Body of pancreas (tissue), 4 donors: ENCODE measurements at places on chromosomes 1 and 21.

DNA sequence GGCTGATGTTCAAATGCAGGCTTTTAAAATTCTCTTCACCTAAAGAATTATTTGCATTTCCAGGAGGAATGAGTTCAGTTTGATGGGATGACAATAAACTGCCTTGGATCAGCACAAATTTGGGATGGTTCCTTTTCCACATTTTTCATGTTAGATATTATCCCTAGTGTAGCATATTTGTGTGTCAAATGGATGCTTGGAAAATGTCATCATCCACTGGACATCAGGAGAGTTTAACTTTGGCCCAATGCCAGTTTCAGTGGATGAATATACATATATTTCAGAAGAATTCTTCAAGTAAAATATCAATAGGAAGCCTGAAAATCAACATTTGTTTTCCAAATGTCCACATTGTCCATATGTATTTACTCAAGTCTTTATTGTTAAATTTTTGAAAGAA lies 116.5 kb upstream of the COL24A1 start:
- DNase-seq = no peak

- no peak for DNase-seq
Measured at GRCh38 chr1:203122159-203122558, 5.4 kb upstream of the ADORA1 start.

DNA sequence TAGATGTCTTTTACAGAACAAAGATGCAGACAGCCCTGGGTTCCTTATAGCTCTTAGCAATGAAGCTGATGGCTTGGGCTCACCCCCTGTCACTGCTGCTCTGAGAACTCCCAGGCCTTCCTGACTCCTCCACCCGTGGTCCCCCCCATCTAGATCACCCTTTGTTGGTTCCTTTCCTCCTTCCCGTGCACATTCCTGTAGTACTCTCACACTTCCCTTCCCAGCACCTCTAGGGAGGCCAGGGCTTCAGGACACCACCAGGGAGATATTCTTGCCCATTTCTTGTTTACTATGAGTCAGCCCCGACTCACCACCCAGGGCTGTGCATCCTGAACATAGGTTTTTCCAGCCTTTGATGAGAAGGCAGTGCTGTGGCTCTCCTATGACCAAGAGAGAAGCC lies 14.4 kb upstream of the NOS1AP start:
- DNase-seq = no peak

DNA sequence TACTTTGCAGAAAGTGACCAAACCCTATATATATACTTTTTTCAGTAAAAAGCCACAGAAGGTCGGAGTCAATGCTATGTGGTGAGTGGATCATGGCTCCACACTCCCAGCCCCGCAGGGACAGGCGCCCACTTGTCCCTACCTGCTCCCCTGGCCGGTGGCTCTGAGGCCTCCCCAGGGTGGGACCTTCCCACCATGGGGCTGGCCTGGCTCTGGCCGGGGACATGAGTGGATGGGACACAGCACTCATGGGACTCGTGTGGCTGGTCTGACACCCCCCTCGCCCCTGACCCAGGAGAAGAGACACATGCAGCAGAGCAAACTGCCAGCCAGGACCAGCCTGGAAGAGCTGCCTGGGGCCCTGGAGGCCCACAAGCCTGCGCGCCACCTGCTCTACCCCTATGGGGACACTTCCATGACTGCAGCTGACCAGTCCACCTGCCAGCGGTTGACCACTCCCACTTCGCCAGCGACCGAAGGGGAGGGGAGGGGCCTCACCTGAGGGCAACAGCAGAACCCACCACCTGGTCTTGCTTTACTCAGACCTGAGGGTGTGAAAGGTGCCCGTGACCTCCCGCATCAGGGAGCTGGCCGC lies 2.2 kb downstream of the SPATC1L start:
- no peak for DNase-seq

- DNase-seq = peak; percentile 48
Measured at GRCh38 chr1:6599141-6599975, 3.3 kb downstream of the KLHL21 start.

- DNase-seq = peak; percentile 46
Measured at GRCh38 chr1:165369255-165369848, 12.8 kb upstream of the LMX1A start.

DNA sequence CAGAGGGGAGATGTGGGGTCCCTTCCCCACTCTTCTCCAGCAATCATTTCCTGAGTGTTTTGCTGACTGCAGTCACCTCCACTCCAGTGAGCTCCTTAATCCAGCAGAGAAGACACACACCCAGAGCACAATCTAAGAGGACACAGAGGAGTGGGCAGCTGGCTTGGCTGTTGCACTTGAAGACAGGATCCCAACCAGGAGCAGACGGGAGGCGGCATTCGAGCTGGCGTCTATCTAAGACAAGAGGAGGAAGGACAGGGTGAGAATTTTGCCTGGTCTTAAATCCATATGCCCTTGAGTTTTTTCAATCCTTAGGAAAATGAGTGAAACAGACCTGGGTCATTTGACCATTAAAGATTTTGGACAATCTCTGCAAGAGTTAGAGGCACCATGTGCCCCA lies 56.1 kb upstream of the SIM2 start:
- no peak for DNase-seq

- DNase-seq = no peak
Measured at GRCh38 chr1:246798107-246798506, 73.9 kb downstream of the SCCPDH start.

DNA sequence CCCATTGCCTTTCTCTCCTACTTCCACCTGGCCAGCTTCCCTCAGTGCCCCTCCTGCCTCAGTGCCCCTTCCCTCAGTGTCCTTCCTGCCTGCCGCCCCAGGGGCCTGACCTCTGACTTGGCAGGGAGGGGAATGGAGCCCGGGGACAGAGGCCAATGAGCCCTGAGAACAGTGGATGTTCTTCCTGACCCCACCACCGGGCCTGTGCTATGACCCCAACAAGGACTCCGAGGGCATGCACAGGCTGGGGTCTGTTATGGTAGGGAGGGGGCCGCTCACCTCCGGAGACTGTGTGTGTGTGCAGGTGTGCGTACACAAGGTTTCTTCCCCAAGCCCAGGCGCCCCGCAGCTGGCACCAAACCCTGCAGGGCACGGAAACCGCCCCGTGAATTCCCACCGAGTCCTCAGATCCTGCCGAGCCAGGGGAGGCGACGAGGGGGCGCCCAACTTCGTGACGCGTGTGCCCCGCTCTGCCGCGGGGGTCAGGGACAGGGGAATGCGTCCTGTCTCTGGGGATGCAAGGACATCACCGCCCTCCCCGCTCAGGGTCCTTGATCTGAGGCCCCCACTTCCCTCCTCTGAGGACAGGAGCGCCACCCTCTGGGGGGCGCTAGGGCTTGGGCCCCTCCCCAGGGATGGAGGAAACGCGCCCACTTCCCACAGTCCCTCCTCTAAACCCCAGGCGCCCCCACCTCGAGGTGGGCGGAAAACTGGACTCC lies 766 bp downstream of the RAP1GAP start:
- no peak for DNase-seq

- peak; percentile 71 for DNase-seq
Measured at GRCh38 chr1:153945131-153945794, 1.3 kb downstream of the DENND4B start.

- no peak for DNase-seq
Measured at GRCh38 chr1:1883092-1883873, 7.6 kb downstream of the GNB1 start.

GRCh38 chr1:211892577-211892976 lies 62.0 kb upstream of the LPGAT1 start:
- no peak for DNase-seq

DNA sequence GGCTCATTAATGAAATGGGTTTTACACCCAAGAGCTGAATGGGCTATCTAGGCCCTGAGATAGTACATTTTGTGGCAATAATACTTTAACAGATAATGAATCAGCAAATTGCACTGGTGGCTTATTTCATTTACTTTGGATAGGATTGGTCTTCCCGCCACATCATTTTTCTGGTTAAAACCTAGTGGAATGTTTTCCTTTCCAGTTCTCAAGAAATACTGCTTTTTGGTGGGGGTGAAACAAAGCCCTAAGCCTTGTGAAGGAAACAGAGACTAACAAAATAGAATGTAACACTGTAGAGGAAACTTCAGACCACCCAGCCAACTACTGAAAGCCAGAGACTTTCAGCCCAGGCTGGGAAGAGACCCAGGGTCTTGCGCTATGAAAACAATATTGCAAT lies 172.2 kb downstream of the HHIPL2 start:
- DNase-seq = no peak

GRCh38 chr1:3069491-3070308 lies 697 bp downstream of the PRDM16 start:
- peak; percentile 71 for DNase-seq

GRCh38 chr21:34996304-34997101 lies 52.6 kb downstream of the RUNX1 start:
- DNase-seq = peak; percentile 54

DNA sequence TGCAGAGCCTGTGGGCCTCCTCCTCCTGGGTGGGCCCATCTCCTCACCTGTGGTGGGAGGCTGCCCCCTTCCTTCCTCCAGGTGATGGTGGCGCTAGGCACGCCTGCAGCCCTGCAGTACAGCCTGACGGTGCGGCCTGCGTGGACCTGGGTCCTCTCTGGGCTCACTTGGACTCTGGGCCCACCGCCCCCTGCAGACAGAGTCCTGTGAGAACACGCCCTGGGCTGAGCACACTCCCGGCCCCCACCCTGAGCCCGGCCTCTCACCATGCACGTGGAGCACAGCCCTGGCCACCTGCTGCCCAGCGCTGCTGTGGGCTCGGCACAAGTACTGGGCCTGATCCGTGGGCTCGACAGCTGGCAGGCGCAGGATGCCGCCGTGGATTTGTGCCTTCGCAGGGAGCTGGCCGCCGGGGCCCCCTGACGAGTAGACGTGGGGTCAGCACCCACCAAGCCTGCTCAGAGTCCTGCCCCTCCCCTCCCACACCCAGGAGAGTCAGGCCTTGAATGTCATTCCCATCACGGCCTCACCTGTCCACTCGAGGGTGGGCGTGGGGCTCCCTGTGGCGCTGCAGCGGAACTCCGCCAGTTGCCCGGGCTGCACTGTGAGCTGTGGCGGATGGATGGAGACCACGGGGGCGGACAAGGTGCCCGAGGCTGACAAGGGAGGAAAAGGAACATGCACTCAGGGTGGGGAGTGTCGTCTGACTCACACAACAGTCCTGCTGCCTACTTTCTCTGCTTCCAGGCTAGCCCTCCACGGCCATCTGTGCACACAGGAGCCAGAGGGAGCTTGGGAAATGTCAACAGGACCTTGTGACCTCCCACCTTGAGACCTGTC lies 43.4 kb downstream of the LDLRAD2 start:
- DNase-seq = no peak

GRCh38 chr1:91564888-91565701 lies 64.4 kb downstream of the CDC7 start:
- DNase-seq = no peak

DNA sequence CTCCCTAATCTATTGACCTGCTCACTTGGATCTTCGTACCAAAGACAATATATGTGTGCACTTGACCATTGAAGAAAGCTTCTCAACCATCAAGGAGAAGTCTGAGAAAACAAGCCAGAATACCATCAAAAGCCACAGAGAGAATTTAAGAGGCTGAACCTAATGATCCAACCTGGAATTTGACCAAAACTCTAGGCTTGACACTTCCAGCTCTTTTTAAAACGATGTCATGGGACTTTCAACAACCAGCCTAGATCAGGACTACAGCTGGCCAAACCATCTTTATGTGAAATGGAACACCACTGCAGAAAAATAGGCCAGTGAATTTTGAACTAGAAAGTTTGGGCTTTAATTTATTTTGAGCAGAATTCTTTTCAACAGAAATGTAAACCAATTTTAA lies 444.4 kb downstream of the LTN1 start:
- DNase-seq = no peak

DNA sequence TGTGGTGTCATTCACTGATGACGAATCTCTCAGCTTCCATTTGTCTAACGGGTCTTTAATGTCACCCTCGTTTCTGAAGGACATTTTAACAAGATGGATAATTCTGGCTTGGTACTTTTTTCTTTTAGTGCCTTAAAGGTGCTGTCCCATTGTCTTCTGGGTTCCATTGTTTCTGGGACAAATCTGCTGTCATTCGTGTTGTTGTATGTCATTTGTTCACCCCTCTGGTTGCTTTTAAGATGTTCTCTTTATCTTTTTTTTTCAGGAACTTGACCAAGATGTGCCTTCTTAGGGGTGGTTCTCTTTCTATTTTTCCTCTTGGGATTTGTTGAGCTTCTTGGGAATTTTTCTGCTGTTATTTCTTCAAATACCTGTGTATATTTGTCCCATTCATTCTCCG lies 14.0 kb upstream of the MMEL1 start:
- DNase-seq = no peak

DNA sequence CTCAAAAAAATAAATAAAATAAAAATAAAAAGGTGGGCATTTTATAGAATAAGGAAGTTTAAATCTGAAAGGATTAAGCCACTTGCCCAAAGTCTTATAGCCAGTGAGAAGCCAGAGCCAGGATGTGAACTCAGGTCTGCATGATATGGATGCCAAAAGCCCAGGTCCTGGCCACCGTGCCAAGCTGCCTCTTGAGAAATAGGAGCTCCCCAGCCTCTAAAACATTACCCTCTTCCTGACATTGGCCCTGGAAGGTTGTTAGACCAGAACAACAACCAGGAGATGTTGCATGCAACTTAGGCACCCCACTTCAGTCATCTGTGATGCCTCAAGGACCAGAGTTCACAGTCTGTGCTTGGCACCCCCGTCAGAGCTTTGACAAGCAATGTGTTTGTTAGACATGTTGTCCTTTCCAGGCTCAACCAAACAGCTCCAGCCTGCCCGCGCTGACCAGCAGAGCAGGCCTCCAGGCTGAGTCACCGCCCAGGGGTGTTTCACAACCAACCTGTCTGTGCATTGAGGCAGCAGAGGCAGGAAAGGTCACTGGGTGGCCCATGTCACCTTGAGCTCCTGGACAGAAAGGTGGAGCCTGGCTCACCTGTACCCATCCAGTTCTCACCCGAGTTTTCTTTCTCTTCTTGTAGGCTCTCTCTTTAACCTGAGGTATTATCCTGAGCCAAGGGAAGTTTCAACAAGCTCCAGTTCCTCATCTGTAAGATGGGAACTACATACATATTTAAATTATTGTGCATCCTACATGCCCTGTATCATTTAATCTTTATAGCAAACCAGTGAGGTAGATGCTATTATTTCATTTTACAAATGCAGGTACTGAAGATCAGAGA lies 14.9 kb upstream of the MED18 start:
- DNase-seq = peak; percentile 93
